ENCODE measurements at places on chromosomes 2 and 18.

- no peak for DNase-seq
Measured at GRCh38 chr2:57209799-57210198, 836.8 kb upstream of the VRK2 start.

GRCh38 chr2:8572712-8573233 is 109.1 kb upstream of the ID2 start:
- no peak for DNase-seq

GRCh38 chr2:233486778-233487552 is 79.6 kb downstream of the USP40 start:
- peak; percentile 96 for DNase-seq

DNA sequence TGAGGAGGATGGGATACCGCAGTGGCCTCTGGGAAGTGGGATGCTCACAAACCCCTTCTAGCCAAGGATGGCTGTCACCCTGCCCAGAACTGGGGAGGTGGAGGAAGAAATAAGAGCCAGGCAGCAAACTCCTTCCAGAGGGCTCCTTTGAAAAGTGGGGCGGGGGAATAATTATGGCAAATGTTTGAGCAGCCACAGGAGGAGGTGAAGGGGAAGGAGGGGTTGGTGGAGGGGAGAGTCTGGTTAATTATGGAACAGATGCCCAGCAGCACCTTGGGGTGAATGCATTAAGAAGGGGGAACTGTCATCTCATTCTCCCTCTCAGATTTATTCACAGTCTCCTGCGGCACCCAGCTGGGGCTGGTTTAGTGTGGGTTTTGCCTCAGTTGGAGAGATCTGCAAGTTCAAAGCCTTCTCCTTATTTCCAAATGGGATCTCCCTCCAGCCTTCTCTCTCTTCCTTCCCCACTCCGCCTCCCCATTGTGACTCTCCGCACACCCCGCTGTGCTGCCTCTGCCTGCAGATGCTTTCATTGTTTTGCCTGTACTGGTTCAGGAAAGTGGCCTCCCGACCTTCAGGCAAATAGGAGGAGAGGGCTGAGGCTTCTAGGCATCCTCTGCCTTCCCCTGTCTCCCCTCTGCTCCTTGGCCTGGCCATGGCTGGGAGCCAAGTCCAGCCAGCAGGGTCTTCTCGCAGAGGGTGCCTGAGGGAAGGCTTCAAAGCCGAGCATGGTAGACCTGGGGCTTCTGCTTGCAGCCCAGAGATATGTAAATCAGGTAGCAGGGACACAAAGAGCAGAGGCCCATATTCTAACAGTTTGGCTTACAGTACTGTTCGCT is 457.2 kb upstream of the MEX3C start:
- DNase-seq: no peak

DNA sequence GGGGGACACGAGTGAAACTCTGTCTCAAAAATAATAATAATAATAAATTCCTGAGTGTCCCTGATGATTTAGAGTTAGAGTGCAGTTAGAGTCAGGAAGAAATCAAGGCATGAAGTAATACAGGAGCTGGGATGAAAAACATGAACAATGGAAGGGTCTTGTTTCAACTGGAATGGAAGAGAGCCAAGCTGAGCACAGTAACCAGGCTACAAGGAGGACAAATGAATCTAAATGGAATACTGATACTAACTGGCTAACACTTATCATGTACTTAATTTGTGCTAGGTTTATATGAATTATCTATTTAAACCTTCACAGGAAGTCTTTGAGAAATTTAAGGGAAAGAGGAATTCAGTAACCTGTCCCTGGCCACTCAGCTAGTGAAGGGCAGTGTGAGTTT is 38.8 kb upstream of the PSME4 start:
- no peak for DNase-seq
